Suppressor macrophage treated with lipopolysaccharide for 4 hours (primary cell): ENCODE measurements at places on chromosomes 1 and 21.

DNA sequence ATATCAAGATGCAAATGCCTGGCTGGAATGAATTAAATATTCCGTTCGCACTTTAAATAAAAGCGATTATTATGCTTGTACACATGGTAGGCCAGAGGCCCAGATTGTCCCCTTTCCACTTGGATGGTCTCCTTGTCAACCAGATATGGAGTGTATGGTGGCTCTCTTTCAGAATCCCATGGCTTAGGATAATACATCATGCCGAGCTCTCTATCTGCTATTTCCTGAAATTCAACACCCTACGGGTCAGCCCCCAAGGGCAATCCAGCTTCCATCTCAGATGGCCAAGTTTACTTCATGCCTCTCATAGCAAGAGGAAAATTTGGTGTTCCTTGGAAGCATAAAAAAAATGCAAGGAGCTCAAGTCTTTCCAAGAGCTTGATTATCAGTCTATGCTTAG is 25.4 kb upstream of the FMO1 start:
- DNase-seq = no peak

DNA sequence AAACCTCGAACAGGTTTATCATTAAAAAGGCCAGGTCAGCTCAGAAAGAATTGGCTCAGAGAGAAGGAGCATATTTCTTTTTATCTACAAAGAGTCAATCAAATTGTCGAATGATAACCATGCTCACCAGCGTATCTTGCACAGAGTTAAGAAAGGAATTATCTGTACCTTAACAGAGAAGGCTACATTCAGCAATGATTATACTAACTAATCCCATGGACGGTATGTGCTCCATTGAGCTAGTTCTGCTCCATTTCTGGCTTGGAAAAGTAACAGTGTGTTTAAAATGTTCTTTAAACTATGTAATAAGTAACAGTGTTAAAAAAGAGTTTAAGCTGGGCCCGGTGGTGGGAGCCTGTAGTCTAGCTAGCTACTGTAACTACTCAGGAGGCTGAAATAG is 4.2 kb downstream of the UBR4 start:
- no peak for DNase-seq

GRCh38 chr1:1353389-1354151 is 4.4 kb upstream of the DVL1 start:
- DNase-seq = no peak

- peak; percentile 28 for DNase-seq
These were observed 22.8 kb upstream of the ZNF281 start for GRCh38 chr1:200432586-200432985.

DNA sequence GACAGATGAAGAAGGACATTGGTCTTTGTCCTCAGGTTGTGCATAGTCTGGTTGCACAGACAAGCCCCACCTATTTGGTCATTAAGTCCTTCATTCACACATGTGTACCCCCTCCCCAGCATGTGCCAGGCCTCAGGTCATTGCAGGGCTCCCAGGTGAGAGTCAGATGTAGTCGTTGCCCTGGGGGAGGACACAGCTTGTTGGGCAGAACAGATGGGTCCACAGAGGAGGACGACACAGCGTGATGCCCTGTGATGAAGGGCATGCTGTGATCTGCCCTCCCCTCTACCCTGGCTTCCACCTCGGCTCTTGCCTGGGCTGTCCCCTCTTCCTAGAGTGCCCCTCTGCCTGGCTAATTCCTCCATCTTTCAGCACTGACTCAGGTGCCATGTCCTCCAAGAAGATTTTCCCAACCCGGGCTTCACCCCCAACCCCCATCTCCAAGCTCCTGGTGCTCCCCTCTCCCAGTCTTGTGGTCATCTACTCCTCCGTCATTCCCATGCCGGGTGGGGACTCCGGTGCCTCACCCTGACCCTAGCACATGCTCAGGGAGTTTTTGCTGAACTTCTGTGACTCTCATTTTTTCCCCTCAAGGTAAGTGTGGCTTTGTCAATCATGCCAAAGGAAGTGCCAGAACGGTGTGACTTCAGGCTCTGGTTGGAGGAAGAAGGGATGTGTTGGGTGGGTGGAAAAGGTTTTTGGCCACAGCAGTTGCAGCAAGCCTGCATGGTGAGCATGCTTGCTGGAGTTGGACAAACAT is 220.5 kb downstream of the FOXD2 start:
- no peak for DNase-seq

- DNase-seq = no peak
These were observed 45.2 kb downstream of the SLC44A3 start for GRCh38 chr1:94865360-94865759.

DNA sequence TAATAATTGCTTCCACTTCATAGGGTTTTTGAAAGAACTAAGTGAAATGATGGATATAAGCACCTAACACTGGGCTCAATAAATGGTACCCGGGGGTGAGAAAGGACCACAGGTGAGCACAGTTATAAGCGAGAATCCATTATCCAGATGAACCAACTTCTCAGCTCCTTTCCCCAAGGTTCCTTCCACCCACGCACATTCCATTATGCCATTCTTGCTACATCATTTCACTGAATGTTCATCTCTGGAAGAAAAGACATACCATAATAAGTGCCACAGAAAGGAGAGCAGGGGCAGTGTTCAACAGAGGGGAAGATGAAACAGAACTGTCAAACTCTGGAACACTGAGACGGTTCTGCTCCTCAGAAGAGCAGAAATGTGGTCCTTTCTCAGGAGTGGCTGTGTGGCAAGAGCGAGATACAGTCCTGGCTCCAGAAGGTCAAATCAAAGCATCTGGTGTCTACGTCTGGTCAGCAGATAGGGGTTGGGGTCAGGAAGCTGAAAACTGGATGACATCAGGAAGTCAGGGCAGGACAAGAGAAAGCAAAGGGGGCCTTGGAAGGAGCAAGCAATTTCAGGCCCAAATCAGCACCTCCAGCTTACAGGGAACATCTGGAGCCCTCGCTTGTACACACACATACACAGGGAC is 255.4 kb upstream of the TMEM51 start:
- no peak for DNase-seq

DNA sequence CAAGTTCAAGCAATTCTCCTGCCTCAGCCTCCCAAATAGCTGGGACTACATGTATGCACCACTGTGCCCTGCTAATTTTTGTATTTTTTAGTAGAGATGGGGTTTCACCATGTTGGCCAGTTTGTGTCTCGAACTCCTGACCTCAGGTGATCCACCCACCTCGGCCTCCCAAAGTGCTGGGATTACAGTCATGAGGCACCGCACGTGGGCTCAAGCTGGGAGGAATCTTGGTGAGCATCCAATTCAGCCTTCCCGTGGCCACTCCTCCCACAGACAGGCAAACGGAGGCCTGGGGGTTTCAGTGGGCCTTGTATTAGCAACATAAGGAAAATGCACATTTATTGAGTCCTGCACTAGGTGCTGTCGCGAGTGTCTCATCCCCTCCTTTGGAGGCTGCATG is 24.5 kb upstream of the VWA5B1 start:
- no peak for DNase-seq

- DNase-seq = peak; percentile 51
These were observed 5.5 kb downstream of the EFNA3 start for GRCh38 chr1:155083865-155084721.

DNA sequence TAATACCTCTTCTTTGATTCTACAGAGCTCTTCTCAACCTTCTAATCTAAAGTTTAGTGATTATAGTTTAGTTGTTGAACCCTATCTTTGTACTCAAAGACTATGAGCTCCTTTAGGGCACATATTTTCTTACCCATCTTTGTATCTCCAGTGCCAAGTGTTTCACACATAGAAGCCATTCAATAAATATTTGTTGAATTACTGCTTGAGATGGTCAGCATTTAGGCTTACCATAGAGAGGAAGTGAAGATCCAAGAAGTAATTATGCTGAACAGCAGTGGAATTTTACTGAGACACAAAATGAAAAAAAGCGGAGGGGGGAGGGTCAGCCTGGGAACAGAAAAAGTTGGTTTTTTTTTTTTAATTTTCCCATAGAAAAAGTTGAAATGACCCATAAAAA is 21.9 kb downstream of the PIK3R3 start:
- DNase-seq = no peak

GRCh38 chr1:93177991-93178390 is 2.2 kb downstream of the TMED5 start:
- no peak for DNase-seq

- DNase-seq = no peak
These were observed 59.2 kb downstream of the TLR5 start for GRCh38 chr1:223083831-223084230.

DNA sequence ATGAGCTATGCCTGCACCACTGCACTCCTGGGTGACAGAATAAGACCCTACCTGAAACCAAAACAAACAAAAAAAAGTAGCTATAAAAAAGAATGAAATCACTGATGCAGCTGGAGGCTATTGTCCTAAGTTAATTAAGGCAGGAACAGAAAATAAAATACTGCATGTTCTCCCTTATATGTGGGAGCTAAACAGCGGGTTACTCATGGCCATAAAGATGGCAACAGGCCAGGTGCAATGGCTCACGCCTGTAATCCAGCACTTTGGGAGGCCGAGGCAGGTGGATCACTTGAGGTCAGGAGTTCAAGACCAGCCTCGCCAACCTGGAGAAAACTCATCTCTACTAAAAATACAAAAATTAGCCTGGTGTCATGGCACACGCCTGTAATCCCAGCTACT is 152.7 kb downstream of the PIK3R3 start:
- no peak for DNase-seq

DNA sequence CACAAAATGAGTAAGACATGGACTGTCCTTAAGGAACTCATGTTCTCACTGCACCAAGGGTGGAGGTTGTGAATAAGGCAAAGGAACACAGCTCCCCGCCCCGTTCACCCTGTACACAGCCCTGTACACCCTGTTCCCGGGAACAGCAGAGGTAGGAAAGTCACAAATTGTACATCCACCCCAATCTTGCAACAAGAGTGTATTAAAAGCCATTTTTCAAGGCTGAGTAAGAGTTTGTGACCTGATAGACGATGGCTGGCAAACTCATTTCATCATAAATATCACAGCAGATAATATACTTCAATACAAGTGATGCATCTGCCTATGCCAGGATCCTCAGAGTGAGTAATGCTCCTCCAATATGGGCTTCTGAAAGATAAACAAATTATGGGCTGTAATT is 52.5 kb upstream of the CAMK1G start:
- DNase-seq = no peak
